Suppressor macrophage (primary cell): ENCODE measurements at places on chromosomes 11 and 22.

DNA sequence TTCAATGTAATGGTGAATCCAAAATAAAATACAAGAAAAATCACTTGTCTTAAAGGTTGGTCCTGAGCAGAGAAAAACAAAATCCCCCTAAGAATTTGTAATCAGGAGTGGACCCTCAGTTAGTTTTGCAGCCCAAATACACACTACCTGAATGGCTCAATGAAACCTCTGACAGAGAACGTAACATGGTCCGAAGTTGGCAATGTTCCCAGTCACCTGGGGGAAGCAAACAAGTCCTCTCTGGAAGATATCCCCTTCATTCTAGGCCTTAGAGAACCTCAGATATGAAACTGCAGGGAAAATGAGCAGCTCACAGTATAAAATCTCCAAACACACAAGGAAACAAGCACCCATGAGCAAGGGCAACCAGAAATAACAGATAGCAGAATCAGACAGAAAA is 58.2 kb downstream of the MORC2 start:
- DNase-seq: no peak

DNA sequence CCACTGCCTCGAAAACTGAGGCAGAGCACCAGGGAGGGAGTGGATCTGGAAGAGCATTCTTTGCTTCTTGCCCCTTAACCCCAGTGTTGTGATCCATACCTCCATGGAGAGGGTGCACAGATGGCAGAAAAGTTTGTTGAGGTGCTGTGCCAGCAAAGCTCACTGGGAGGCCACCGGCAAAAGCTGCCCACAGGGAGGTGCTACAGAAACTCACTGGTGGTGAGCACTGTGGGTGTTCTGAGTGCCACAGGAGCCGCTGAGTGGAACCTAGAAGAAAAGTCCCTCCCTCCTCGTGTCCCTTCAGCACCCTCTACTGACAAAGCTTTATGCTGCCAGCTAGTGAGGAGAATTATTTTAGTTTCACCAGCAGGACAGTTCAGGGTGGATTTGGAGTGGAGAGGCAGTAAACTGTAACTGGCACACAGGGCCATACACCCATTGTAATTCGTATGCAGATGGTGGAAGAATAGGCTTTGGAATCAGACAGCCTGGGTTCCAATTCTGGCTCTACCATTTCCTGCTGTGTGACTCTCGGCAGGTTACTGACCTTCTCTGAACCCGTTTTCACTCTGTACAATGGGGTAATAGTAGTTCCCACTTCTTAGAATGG is 84.6 kb downstream of the SWAP70 start:
- peak; percentile 78 for DNase-seq

GRCh38 chr11:132743601-132744000 is 788.7 kb downstream of the OPCML start:
- DNase-seq: no peak

- DNase-seq: no peak
These were observed 243.7 kb downstream of the TTC28 start for GRCh38 chr22:28435982-28436381.

DNA sequence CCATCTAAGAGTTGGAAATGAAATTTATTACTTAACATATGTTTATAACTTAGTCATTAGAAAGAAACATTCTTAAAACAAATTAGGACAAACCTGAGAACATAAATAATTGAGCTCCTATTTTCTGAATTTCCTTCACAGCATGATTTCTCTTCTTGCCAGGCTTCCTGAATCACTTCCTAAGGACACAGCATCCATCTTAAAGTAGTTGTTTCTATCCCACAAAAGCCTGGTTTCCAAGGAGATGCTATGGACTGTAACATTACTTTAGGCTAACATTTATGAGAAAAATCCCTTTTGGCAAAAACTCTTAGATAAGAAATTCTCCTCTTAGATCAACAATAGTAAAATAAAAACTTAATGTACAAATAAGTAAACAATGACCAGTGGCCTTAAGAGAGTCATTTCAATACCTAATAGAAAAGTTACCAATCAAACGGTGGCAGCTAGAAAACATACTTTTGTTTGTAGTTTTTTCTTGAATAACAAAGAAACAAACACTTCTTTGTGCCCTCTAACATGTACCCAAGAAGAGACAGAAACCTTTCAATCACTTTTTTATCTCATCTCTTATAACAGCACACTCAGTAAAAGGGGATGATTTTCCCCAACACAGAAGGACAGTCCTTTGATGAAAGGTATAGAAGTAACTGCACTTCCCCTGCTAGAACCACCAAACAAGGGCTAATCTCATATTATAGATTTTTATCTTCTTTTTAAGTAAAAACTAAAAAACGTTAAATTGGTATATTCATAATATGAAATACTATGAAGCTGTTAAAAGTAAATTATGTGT is 74.5 kb downstream of the TTC28 start:
- no peak for DNase-seq

DNA sequence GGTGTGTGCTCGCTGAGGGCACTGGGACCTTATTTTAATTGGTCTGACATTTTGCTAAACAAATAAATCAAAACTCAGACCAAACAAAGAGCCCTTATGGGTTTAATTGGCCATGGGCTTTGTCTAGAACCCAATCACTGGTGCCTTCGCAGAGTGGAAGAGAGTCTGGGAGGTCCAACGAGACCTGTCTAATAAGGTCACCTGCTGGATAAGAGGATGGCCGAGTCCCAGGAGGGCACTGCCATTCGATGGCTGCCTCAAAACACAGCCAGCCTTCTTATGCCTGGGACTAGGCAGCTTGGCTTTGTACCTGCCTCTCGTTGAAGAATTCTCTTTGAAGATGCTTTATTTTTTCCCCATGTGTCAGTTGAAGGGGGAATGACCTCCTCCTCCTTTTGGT is 171.1 kb downstream of the CEP164 start:
- no peak for DNase-seq

GRCh38 chr11:15434529-15434928 is 319.8 kb downstream of the INSC start:
- no peak for DNase-seq

DNA sequence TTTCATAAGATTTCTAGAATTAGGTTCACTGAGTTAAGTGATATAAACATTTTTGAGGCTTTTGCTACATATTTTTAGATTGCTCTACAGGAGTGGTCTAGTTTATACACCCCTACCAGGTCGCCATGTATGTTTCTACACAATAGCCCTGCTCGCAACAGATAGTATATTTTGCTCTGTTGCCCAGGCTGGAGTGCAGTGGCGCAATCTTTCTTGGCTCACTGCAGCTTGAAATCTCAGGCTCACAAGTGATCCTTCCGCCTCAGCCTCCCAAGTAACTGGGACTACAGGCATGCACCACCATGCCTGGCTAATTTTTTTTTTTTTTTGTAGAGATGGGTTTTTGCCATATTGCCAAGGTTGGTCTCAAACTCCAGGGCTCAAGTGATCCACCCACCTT is 10.4 kb downstream of the ZNRF3 start:
- no peak for DNase-seq

- DNase-seq: no peak
These were observed 471.1 kb upstream of the ANO3 start for GRCh38 chr11:25860677-25861450.

GRCh38 chr22:41917903-41918791 is 3.3 kb upstream of the SHISA8 start:
- peak; percentile 80 for DNase-seq

DNA sequence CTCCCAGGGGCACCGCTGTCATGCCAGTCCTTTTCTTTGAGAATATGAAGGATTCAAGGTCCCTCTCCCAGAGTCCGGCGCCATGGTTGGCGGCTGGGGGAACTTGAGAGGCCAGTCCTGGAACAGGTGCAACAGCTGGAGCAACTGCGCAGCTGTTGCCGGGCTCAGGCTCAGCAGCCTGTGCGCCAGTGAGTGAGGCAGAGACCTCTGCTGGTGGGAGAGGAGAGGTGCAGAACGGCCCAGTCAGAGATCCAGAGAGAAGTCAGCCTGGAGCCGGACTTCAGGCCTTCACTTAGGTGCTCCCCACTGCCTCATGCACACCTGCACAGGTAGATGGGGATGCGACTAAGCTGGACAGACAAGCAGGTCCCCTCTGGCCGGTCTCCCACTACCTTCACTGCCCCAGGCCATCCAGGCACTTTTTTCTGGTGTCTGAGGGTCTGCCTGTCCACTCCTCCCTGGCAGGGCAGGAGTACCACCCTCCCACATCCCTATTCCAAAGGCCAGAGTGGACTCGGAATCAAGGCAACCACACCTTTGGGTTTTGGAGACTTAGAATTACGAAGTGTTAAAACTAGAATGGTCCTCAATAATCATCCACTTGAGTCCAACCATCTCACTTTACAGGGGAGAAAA is 4.6 kb downstream of the CHRDL2 start:
- peak; percentile 77 for DNase-seq

DNA sequence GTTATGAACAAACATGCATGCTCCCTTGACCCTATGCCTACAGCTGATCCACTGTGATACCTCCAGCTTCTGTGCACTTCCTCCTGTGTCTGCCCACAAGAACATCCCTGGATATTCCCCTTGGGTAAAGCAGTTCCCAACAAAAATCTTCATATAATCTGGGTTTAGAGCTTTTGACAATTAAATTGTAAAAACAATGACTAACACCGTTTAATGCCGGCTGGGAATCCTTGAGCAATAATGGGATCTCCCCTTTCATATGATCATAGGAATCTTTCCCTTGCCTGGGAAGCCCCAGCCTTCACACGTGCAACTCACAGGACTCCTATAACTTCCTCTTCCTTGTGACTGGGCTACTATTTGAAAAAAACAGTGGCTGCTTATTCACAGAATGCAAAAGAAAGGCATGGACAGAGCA is 6.3 kb upstream of the ZC3H12C start:
- peak; percentile 97 for DNase-seq

GRCh38 chr22:43293655-43294392 is 49.3 kb downstream of the SCUBE1 start:
- peak; percentile 81 for DNase-seq

GRCh38 chr11:70610566-70611565 is 212.5 kb downstream of the CTTN start:
- DNase-seq: no peak

DNA sequence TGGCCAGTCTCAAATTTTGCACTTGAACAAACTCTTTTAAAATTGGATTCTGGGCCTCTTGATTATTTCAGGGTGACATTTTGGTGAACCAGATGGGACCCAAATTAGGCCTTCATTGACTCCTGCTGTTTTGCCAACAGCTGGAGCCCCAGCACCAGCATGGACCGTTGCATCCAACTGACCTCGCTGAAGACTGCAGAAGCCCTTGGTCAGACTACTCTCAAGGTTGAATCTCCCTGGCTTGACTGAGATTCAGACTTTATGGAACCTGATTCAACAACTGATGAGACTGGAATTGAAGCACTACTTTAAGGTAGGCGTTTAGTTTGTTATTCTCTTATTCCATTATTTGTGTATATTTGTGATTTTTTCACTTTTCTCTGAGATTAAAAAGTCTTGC is 41.7 kb downstream of the NARS2 start:
- peak; percentile 2 for DNase-seq

DNA sequence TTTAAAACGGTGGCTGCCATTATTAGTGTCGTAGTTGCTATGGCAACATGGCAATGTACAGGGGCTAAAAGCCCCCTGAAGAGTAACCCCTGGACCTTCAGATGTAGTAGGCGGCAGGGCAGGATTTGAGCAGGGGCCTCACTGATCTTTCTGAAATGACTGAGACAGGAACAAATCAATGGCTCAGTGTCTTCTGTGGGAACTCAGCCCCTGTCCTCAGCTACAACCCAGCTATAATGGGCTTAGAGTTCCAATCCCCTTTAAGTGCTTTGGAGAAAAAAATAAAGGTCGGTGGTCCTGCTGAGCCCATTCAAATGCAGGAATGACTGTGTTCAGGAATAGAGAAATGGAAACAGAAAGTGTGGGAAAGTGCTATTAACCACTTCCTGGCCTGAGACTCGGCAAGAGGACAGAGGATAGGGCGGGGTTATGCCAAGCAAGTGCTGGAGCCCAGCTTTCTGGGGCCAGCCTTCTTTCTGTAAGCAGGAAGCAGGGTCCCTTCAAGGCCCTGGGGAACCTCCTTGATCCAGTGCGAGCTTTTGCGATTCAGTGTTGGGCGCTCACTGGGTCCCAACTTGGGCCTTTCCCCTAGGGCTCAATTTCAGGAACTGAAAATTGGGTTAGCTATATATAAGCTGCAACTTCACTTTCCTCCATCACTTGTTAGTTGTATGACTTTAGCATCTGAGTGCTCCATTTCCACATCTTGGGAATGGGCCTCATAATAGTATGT is 6.1 kb upstream of the CD82 start:
- peak; percentile 88 for DNase-seq

- DNase-seq: no peak
These were observed 198.2 kb downstream of the SNX19 start for GRCh38 chr11:130718120-130718519.

GRCh38 chr22:28822930-28823551 is 22.7 kb upstream of the XBP1 start:
- DNase-seq: no peak

DNA sequence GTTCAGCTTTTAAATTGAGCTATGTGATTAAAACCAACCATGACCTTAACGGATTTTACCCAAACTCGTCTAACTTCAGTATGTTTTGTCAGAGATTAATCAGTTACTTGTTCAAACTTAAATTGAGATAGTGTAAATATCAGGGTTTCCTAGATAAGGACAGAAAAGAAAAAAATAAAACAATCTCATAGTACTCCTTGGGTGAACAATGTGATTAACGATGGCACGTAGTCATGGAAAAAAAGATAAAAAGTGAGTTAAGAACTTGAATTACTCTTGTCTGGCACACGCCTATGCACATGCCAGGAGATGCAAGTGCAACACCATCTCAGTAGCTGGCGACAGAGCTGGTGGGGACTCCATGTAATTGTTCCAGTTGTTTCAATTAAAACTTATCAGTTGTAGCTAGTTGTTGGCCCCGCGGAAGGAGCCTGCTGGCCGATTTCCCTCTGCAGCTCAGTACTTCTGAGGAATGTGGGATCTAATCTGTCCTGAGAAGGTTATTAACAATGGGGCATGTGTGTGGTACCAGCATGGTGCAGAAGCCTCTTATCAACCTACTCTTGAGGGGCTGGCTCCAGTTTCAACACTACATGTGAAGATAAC is 3.0 kb downstream of the RASSF10 start:
- no peak for DNase-seq

- peak; percentile 96 for DNase-seq
These were observed 32.3 kb downstream of the NEAT1 start for GRCh38 chr11:65454696-65455456.

DNA sequence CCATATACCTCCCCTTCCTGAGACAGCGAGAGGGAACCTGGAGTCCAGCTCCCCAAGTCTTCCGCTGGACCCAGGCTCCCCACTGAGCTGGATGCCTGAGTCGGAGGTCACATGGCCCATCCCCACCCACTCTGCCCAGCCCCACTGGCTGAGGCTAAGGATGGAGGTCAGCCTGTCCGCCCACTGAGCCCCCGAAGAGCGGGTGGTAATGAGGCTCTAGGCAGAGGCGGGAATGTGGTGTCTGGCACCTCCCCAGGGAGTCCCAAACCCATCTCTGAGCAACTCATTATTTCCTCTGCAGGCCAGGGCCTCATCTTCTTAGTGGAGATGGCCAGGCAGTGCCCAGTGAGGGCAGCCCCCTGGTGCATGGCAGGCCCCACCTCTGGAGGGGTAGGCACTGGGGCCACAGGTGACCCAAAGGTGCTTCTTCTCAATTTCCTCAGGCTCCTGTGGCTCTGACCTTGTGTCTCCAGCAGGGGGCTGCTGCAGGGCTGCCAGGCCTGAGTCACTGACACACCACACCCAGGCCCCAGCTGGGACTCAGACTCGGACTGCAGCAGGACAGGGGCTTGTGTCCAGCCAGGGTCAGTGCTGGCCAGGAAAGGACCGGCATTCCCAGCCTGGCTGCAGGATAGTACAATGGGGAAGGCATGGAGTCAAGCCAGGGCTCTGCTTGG is 10.2 kb upstream of the PDE2A start:
- DNase-seq: peak; percentile 64
